ENCODE measurements at places on chromosomes 4 and X. TPM values are rescaled to one million over a fixed set of nuclear protein-coding genes. Genes with fewer than 3 reads are reported as not detected.

DNA sequence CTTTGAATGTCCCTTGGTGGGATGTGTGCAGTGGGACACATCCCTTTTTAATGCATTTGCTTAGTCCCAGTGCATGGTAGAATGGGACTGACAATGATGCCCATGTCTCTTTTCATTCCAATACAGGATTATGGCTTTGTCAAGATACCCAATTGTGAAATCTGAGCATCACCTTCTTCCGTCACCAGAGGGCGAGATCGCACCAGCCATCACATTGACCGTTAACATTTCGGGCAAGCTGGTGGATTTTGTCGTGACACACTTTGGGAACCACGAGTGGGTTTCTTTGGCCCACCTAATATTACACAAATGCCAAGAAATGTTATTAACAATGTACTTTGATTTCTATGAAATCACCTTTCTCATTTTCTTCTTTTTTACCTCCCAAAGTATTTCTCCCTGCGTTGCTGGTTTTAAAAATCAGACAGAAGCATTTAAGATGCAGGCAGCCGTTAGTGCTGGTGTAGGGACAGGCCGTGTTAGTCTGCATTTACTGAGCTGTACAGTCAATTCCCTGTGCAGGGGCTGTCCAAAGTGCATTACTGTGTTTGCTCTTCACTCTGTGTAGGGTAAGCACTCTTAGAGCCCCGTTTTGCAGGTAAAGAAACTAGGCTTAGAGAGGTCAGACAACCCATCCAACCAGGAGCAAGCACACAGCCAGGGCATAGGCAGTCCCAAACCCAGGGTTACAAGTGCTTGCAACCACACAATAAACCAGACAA is 46.5 kb downstream of the CWH43 start:
- peak; percentile 4 for DNase-seq
- H3K27ac ChIP-seq = no peak overlapping the region
- no peak overlapping the region for H3K4me3 ChIP-seq
- no peaks in the 10 kb centered on the region for H3K27me3 ChIP-seq
- H3K36me3 ChIP-seq = no peaks in the 10 kb centered on the region
- no peaks in the 10 kb centered on the region for H3K4me1 ChIP-seq

Gene SRPK3
- total RNA-seq = 0.30 TPM

DNA sequence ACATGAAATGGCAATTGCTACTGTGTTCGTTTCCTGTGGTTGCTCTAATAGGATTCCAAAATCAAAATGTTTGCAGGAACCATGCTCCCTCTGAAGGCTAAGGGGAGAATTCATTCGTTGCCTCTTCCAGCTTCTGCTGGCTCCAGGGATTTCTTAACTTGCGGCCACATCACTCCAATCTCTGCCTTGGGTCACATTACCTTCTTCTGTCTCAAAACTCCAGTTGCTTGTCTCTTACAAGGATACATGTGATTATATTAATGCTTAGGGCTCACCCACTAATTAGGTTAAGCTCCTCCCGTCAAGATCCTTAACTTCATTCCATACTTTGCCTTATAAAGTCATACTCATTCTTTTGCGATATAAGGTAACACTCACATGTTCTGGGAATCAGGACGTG is 208.4 kb downstream of the RBM46 start:
- H3K27me3 ChIP-seq = no peaks in the 10 kb centered on the region
- H3K27ac ChIP-seq = no peak overlapping the region
- H3K4me3 ChIP-seq = no peak overlapping the region
- no peaks in the 10 kb centered on the region for H3K4me1 ChIP-seq
- no peaks in the 10 kb centered on the region for H3K36me3 ChIP-seq

Gene PNMA6A
- total RNA-seq = 9.7 TPM

- no peak for DNase-seq
- H3K27me3 ChIP-seq = peaks cover 3% of the 10 kb centered on the region
- H3K4me1 ChIP-seq = peaks cover 17% of the 10 kb centered on the region
- no peak overlapping the region for H3K4me3 ChIP-seq
- H3K27ac ChIP-seq = no peak overlapping the region
- H3K36me3 ChIP-seq = no peaks in the 10 kb centered on the region
Measured at GRCh38 chr4:8261851-8262535, 7.6 kb upstream of the HTRA3 start.

GRCh38 chr4:108555701-108556100 is 64.7 kb upstream of the RPL34 start:
- DNase-seq = no peak
- peaks cover 14% of the 10 kb centered on the region for H3K27me3 ChIP-seq
- peaks cover under 1% of the 10 kb centered on the region for H3K36me3 ChIP-seq
- H3K4me3 ChIP-seq = no peak overlapping the region

Gene SSX2B
- not detected for total RNA-seq

DNA sequence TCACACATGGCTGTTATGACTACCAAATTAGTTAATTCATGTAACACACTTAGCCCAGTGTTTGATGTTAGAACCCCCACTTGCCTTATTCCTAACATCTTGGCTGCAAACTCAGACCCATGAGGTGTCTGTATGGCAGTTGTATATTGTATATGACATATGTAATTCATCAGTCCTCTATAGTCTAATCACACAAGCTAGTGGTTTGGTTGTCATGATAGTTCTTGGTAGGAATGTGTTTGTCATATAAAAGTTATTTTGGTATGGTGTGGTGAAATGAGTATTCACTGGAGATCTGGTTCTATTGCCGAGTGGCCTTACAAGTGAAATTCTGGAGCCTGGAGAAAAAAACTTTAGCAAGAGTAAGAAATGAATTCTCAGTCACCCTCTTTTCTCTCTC is 149.2 kb downstream of the AWAT2 start:
- no peak for DNase-seq
- no peak overlapping the region for H3K4me3 ChIP-seq
- no peak overlapping the region for H3K27ac ChIP-seq
- H3K27me3 ChIP-seq = no peaks in the 10 kb centered on the region
- H3K4me1 ChIP-seq = no peaks in the 10 kb centered on the region

- H3K27me3 ChIP-seq = no peaks in the 10 kb centered on the region
- no peaks in the 10 kb centered on the region for H3K36me3 ChIP-seq
- no peak overlapping the region for H3K4me3 ChIP-seq
Measured at GRCh38 chr4:40193016-40193571, 3.7 kb upstream of the RHOH start.

- H3K36me3 ChIP-seq = no peaks in the 10 kb centered on the region
- no peaks in the 10 kb centered on the region for H3K27me3 ChIP-seq
- H3K27ac ChIP-seq = no peak overlapping the region
- H3K4me1 ChIP-seq = peaks cover under 1% of the 10 kb centered on the region
- DNase-seq = no peak
Measured at GRCh38 chr4:176641237-176641636, 151.5 kb downstream of the VEGFC start.

DNA sequence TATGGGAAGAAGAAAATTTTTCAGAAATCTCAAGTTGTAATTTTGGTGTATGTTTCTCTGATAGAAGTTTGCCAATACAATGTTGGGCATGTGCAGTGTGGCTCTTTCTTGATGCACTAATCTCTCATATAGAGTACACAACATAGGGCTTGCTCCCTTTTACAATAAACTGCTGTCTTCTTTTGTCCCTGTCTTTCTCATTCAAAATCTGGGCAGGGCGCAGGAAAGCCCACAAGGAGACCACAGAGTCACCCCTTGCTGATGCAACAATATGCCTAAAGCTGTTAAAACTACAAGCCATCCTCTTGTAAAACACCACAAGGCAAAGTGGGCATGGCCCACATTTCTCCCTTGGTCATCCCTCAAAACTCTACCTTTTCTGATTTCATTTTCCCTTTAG is 63.4 kb upstream of the TBC1D9 start:
- DNase-seq = no peak
- H3K4me1 ChIP-seq = no peaks in the 10 kb centered on the region
- no peaks in the 10 kb centered on the region for H3K36me3 ChIP-seq

Gene SHOX
- total RNA-seq = 0.16 TPM

All from neural crest cell (in vitro differentiated cells).